Fibroblast of lung (primary cell): ENCODE measurements at places on chromosomes 7 and 10. TPM values are rescaled to one million over a fixed set of nuclear protein-coding genes. Genes with fewer than 3 reads are reported as not detected.

Gene PAPOLB
- 0.01 and 0.02 TPM in 2 replicates for polyA plus RNA-seq

Gene FAS
- polyA plus RNA-seq: 67.2 and 77.8 TPM in 2 replicates

DNA sequence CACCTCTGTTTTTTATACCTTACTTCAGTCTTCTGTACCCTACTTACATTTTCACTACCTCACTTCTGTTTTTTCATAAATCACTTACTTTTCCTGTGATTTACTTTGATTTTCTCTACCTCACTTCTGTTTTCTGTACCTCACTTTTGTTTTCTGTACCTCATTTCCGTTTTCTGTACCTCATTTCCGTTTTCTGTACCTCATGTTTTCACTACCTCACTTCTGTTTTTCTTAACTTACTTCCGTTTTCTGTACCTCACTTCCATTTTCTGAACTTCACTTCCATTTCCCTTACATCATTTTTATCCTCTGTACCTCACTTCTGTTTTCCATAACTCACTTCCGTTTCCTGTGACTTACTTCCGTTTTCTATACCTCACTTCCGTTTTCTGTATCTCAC lies 492.0 kb upstream of the AKR1E2 start:
- no peak for DNase-seq

- DNase-seq: no peak
Observed at GRCh38 chr7:71285571-71286145, 153.7 kb downstream of the GALNT17 start.

DNA sequence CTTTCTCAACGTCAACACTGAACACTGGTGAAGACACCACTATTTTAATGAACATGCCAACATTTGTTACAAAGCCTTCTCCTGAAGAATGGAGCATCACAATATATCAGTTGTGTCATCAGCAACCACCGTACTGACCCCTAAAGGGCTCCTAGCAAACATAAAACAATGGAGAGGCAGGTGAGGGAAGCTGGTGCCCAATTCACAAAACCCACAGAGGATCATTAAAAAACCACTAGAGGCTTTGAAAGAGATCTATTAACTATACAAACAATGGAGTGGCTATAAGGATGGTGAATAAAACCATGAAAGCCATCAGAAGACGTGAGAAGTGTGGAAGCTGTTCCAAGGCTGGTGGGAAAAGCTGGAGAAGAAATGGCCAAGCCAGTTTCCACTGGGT lies 150.8 kb downstream of the FAM107B start:
- DNase-seq: no peak

Gene UNC5B
- polyA plus RNA-seq: 2.5 and 5.5 TPM in 2 replicates

GRCh38 chr7:3028071-3028757 lies 15.5 kb downstream of the CARD11 start:
- DNase-seq: peak; percentile 75

DNA sequence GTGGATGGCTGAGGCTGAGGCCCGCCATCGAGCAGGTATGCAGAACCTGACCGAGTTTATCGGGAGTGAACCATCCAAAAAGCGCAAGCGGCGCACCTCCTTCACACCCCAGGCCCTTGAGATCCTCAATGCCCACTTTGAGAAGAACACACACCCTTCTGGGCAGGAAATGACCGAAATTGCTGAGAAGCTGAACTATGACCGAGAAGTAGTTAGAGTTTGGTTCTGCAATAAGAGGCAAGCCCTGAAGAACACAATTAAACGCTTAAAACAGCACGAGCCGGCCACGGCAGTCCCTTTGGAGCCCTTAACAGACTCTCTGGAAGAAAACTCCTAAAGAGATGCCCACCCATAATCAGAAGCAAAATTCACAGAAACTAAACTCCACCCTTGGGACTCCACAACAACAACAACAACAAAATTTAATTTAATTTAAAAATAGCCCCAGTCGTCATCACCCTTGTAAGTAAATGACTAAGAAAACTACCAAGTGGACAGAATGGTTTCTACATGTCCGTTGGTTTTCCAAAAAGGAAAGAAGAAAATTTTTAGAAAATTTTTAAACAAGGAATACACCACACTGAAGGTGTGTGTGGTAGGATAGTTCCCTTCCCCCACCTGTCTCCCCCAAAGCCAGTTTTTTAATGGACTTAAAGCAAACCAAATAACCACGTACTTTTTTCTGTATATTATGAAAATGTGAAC lies 101.7 kb upstream of the YAE1 start:
- no peak for DNase-seq

DNA sequence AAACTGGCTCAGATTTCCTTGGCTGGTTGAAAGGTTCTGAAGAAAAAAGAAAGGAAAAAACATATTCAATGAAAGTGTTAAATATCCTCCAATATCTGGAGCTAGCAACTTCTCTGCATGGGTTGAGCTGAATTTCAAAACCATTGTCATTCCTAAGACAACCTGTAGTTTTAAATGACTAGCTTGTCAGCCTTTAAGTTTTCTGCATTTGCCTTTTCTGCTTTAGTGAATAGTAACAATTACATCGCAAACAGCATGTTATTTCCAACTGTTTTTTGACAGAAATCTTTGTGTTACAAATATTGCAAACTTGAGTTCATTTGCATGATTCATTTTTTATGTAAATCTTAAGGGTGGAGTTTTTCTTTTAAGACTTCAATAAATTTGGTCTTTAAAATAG lies 852.3 kb upstream of the CELF2 start:
- no peak for DNase-seq

- DNase-seq: no peak
Observed at GRCh38 chr7:129824291-129825208, 128.2 kb downstream of the UBE2H start.

DNA sequence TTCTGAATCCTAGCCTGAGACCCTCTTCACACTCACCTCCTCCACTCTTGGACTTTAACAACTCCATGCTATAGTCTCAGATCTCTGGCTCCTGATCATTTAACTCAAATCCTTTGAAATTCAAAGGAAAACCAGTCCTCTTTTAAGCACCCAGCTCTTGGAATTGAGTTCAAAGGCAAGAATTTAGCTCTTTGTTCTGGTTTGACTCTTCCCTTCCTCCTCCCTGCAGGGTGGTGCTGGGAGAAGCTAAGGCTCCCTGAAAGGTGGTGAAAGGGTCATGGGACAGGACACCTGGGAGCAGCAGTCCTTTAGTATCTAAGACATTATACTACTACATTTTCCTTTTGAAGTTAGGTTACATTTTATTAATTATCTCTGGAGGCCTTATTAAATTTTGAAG lies 259.4 kb downstream of the CCSER2 start:
- DNase-seq: no peak

- DNase-seq: no peak
Observed at GRCh38 chr7:13155188-13155587, 467.8 kb downstream of the ARL4A start.

- no peak for DNase-seq
Observed at GRCh38 chr10:88896994-88897853, 17.2 kb downstream of the STAMBPL1 start.
